CD4-positive, alpha-beta T cell treated with Interleukin-4 for 4 hours (primary cell): ENCODE measurements at places on chromosomes 16 and 17.
A peak's percentile ranks its signal among the peaks of the same experiment; 100 is the strongest.

- no peak for DNase-seq
Measured at GRCh38 chr16:2970563-2970962, 1.4 kb downstream of the PAQR4 start.

DNA sequence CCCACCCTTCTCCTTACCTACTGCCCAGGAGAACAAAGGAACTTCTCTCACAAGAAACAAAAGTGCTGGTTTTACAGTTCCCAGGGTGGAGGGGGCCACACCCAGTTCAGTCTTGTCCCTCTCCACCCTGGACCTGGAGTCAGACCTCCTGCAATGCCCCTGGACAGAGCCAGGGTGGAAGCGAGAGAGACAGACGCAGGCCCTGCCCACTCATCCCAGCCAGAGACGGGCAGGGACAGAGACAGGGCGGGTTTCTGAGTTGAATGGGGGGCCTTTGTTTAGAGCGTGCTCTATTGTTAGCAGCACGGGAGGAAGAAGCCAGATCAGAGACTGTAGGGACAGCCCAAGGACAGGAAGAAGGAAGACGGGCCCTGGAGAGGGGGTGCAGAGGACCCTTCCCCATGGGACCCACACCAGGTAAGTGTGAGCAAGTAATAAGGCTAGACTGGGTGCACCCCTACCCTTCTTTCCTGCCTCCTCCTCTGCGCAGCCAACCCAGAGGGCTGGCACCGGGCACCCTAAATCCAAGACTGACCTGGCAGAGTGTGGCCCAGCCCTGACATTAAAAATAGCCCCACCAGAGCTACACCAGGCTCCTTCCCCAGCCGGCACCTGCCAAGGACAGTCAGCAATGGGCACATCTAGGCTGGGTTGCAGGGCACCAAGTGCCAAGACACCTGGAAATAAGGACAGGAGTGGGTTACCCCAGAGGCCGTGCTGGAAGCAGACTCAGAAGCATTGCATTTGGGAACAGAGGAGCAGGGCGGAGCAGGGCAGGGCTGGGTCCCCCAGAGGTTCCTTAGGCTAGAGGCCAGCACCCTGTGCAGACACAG, 10.9 kb downstream of the JUP start:
- DNase-seq, result no peak

- DNase-seq, result no peak
Measured at GRCh38 chr16:9050102-9050830, 41.2 kb upstream of the HAPSTR1 start.

- no peak for DNase-seq
Measured at GRCh38 chr17:4476511-4477070, 22.1 kb upstream of the SPNS2 start.

DNA sequence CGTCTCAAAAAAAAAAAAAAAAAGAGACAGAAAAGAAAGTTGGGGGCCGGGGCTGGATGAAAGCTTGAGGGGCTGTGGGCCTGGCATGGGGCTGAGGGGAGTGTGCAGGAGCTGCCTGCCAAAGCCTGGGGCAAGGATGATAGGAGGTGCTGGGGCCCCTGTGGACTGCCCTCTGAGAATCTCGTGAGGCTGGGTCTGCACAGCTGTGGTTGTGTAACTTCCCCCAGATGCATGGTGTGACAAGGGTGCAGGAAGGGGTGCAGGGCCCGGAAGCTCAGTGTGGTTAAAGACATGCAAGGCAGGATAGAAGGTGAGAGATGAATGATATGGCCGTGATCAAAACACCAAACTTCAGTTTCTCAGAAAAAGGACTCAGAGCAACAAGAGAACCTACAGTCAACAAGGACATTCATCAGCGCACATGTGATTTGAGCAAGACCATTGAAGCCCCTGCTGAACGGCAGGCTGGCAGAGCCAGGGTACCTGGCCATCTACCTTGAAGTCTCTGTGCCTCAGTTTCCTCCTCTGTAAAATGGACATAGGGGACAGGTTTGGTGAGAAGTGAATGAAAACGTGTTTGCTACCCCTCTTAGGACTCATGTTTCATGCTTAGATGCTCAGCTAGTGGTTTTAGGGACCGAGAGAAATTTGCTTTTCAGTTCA, 9.6 kb downstream of the IL32 start:
- peak; percentile 94 for DNase-seq

GRCh38 chr16:82633964-82634600, 7.3 kb downstream of the CDH13 start:
- no peak for DNase-seq

DNA sequence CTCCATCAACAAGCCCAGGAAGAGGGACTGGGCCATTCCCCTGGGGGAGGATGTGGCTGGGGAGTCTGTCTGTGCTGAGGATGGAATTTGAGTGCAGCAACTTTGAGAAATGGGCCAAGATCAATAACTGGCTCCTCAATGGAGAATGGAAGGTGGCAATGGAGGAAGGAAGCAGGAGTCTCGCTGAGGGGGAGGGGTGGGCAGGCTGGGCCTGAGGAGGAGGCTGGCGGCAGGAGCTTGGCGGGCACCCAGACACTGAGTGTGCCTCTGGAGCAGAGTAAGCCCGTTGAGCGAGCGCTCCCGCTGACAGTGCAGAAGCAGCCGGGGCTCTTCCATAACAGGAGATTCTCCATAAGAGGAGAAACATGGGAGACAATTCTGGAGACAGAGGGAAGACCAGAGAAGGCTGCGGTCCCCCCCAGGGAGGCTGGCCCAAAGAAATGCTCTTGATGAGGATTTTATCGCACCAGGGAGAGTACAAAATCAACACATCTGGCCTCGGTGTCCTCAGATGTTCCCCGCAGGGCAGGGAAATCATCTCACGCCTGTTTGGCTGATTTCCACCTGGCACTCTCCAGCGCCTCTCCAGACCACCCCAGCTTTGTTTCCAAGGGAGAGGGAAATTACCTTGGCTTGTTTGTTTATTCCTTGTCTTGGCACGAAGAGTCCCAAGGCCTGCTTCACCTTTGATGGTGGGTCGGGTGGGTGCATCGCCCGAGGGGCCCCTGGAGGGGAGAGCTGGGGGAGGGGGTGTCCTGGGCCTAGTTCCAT, 2.8 kb upstream of the MMP15 start:
- DNase-seq, result no peak

GRCh38 chr17:67449845-67450755, 73.0 kb downstream of the PITPNC1 start:
- DNase-seq, result peak; percentile 69

DNA sequence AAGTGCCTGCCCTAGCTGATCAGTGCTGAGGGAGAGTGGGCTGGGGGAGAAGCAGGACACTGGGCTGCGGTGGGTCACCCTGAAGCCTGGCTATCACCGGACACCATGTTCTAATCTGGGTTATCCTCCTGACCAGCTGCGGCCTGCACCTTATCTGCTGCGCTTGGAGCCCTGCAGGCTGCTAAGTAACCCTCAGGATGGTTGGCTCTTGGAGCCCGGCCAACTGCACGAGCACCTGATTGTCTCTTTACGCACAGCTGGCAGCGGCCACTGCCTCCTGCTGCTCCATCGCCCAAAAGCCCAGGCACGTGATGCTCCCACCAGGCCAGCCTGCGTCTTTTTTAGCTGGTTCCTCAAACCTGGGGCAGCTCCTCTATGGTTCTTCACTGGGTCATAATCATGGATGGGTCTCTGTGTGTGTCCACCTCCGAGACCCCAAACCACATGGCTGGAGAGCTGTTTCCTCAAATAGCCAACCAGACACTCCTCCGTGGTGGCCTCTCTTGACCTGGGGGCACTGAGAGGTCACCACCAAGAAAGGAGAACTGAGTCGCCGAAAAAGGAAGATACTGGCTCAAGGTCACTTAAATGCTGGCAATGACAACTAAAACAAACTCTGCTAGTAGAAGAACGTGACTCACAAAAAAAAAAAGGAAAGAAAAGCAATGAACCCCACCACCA, 21.7 kb downstream of the SPHK1 start:
- DNase-seq, result no peak

GRCh38 chr17:68349157-68349556, 57.9 kb downstream of the ARSG start:
- DNase-seq, result no peak

GRCh38 chr16:57628008-57628781, at the start of gene ADGRG1:
Gene ADGRG1, plus strand, starts transcription at chr16:57628630. Its CDS starts 21,658 bp downstream, at chr16:57650288.
- DNase-seq, result peak; percentile 58

DNA sequence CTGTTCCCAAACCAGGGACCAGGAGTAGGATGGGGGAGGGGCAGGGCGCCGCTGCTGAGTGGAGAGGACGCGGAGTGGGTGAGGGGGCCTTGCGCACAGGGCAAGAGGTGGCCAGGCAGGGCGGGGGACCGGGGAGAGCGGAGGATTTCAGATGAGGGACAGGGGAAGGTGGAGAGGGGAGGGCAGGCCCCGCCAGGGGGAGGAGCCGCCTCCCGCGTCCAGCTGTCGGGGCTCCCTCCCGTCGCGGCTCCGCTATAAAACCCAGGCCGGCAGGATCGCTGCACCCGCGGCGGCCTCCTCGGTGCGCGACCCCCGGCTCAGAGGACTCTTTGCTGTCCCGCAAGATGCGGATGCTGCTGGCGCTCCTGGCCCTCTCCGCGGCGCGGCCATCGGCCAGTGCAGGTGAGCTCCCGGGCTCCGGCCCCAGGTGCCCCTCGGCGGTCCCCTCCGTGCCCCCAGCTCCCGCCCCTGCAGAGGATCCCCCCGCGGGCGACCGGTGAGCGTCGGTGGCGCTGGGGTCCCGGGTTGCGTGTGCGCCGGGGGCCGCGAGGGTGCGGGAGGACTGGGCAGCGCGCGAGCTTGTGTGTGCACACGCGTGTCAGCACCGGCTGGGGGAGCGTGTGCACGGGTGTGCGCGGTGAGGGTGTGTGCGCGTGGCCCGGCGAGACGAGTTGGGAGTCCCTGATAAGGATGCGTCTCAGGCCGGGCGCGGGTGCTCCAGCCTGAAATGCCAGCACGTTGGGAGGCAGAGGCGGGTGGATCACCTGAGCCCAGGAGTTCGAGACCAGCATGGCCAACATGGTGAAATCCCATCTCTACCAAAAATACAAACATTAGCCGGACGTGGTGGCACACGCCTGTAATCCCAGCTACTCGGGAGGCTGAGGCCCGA, at the start of gene CA4:
CA4 (plus strand) TSS at position 283 of the 892 bp plus-strand sequence; CDS start at position 345, 62 bp downstream.
- DNase-seq, result no peak
